ENCODE measurements at places on chromosomes 2 and 18.

DNA sequence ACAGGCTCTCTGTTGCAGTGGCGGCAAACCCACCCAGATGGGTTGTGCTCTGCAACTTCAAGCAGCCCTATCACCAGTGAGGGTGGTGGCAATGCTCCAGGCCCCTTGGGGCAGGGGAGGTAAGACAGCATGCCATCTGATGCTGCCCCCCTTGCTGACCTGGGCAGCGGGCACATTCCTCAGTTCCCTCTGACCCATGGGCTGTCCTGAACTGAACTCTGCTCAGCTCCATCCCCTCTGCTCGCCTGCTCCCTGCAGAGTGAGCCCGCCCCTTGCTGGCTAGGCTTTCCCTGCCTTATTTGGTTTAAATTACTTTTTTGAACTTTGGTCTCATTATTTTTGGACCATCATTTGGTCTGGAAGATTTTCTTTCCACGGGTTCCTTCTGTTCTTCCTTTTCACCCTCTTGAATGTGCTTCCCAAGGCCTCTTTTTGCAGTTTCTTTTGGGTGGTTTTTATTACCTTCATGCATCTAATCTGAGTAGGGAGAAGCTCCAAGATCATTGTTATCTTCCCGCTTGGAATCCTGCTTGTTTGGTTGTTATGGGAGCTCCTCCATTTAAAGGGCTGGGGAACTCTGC, 565.4 kb downstream of the TNS1 start:
- no peak for DNase-seq

GRCh38 chr2:239629926-239630617, 229.3 kb upstream of the HDAC4 start:
- DNase-seq: no peak

- DNase-seq: no peak
Measured at GRCh38 chr2:189880832-189881492, 96.7 kb downstream of the PMS1 start.

- no peak for DNase-seq
Measured at GRCh38 chr2:76599732-76600368, 889.1 kb upstream of the GCFC2 start.

DNA sequence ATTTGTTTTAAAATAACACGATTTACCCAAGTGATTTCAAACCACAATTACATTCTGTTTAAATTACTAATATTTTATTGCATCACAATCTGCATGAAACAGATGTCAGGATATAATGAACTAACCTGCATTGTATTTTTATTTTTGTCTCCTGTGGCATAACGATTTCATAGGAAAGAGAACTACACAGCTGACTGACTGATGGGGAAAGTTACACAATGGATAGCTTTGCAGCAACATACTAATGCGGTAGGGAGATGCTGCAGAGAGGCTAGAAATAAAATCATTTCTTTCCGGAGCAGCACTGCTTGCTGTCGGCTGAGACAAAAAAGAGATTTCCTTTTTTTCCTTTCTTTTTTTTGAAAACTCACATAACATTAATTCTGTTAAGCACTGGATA, 36.9 kb downstream of the SCN1A start:
- DNase-seq: no peak

- no peak for DNase-seq
Measured at GRCh38 chr2:173137610-173138009, 62.0 kb downstream of the MAP3K20 start.

DNA sequence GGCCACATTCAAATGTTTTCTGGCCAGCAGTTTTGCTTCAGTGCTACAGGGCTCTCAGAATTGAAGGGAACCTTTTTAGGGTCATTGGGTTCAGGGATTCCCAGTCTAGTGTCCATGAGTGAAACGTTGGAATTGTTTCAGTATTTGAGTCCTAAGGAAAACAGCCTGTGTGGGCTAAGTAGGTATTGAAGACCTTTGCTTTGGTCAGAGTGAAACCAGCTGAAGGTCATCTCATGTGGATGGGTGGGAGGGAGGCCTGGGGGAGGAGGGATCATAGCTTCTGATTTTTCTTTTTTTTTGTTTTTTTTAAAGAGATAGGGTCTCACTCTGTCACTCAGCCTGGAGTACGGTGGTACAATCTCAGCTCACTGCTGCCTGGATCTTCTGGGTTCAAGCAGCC, 20.2 kb downstream of the B3GNT2 start:
- no peak for DNase-seq

DNA sequence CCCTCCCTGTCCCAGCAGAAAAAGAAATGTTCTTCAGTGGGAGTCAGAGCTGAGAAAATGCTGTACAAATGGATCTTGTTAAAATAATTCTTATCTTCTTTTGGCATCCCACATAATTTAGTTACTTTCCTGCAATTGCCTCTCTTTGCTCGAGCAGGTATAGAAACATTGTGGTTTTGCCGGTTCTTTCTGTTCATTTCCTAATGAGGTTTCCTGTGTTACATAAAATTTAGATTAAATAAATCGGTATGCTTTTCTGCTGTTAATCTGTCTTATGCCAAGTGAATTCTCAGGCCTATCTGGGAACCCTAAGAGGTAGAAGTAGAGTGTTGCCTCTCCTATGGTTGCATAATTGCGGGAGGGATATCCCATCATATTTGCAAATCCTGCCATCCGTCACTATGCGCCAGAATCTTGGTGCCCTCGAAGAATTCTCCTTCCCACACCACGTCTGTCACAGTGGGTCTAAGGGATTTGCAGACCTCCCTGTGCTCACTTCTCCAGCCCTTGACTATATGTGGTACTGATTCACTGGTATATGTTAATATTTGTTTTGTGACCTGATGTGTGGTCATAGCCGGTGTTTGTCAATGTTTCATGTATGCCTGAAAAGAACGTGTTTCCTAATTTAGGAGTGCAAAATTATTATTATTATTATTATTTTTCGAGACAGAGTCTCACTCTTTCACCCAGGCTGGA, 12.2 kb upstream of the HDAC4 start:
- DNase-seq: no peak

DNA sequence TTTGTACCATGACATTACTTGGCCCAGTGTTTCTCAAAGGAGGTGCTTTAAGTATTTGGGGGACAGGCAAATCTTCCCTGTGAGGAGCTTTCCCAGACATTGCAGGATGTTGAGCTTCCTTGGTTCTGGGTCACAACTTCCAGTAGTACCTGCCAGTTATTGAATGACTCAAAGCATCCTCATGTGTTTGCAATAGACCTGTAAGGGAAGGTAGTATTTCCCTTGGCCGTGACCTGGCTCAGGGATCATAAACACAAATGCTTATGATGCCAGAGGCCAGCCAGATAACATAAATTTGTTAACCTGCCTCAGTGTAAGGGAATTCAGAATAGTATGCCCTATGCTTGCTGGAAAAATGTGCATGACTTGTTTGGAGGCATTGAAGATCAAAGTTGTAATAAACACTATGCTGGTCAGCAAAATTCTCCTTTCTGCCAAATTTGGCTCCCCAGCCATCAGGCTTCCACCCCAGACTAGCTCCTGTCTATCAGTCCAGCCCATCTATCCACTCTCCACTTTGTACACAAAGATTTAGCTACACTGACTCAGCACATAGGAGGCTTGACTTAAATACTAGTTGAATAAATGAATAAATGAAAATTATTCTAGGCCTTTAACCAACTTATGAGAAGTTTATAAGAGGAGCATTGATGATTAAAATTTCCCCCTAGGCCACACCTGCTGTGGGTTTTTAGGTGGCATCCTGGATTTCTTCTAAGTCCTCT, 102.0 kb upstream of the EFEMP1 start:
- DNase-seq: no peak

DNA sequence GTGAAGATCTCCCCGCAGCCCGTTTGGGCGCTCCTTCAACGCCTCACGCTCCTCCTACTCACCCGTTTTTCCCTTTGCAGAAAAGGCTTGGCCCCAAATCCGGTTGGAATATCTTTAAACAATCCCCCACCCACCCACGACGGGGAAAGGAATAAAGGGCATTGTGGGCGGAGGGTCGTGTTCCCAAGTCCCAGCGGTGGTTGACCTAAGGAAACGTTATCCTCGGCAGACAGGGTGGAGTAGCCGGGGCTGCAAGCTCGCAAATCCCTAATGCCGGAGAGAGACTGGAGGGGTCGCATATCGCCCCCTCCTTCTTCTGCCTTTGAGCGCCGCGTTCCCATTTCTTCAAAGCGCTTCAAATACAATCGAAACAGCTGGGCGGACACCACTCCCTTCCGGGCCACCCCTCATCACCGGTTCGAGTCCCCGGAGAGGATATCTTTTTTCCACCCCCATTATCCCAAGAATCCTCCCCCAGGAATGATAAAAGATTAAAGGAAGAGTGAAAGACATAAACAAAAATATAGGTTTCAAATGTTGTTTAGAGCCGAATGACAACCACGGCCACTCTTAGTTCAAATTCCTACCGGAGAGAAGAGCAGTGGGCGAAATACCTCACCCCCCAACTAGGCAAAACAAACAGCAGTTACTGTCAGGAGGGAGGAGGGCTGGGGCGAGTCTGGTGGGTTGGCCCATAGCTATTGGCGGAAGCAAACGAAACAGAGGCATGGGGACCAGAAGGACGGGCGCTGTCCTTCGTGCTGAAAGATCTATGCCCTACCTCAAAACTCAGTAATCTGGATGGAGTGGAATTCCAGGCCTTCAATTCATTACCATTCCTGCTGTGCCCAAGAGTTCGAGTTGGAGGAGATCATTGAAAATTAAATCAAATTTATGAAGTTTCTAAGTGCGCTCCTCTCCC, 2.8 kb upstream of the GAD1 start:
- no peak for DNase-seq

DNA sequence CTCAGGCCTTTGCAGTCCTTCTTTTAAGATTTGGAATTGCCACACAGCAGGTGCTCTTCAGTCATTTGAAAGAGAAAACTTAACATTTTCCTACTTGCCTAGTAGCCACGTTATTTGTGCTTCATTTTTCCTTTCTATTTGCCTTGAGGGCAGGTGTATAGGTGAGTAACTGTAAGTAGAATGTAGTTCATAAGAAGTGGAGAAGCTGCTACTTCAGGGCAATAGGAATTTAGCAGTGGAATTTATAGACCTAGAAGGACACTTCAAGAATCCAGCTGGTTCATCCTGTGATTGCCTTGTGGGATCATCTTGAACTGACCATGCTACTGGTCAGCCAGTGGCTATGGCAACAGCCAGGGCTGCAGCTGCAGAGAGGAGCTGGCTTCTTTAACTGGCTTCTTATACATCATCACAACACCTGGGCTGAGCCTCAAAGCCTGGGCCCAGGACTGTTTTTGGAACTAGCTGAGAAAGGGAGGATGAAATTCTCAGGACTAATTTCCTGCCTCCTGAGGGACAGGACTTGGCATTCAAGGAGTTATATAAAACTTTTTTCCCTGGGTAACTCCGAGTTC, 5.1 kb upstream of the LANCL1 start:
- no peak for DNase-seq

GRCh38 chr2:126719191-126719832, 63.4 kb downstream of the GYPC start:
- no peak for DNase-seq

DNA sequence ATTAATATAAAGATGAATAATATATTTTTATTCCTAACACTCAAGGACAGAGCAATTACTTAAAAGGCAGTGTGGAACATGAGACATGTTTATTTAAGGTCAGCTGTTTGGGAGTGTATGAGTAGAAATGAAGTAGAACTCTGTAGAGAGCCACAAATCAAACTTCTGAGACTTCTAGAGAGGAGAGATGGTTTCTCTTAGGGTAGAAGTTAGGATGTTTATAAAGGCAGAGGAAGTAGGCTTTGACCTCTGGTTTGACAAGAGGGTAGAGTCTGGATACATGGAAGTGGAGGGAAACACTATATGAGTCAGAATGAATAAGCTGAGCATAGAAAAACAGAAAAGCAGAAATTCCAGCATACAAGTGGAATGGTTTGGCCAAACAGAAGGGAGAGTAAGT, 262.1 kb upstream of the KLHL14 start:
- DNase-seq: no peak

DNA sequence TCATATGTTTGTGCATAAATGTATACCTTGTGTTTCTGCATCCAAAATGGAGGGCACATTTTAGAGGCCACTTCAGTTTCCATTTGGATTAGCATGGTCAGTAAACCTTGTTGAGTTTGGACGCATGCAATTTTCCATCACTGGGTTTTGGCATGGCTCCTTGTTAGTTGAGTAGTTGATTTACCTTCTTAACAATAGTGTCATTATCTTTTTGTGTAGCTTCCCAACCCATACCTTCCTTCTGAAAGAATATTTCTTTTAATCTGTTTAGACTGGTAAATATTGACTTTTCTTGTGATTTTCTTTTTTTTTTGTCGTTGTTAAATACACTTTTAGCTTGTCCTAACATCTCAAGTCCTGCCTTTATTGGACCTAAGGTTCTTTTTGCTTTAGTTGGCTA, 15.5 kb downstream of the RPIA start:
- DNase-seq: no peak

GRCh38 chr2:53941749-53942148, 29.0 kb downstream of the PSME4 start:
- no peak for DNase-seq

DNA sequence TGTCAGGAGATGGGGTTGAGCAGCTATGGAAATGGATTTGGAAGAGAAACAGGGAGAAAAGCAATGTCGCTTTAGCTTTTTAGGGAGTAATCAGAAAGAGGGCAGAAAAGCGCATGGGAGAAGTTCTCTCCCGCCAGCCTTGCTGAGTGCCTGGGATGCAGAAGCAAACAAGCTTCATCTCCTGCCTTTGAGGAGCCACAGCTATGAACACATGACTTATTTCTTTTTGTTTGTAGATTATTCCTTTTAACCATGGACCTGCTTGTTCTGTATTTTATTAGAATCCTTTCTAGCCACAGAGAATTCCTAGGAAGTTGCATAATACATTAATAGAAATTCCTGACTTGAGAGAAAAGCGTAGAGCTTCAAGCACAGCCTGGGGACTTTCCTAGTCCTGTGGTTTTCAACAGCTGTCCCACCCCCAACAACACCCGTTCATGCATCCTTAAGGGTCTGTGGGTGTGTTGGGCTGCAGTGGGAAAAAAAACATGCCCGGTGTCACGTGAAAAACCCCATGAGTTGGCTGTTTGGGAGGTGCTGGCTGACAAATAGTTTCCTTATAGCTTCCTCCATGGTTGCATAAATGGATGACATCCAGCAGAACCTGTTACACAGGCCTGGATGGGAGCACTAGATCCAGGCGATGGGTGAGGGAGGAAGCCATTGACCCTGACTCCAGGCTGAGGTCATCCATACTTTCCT, 14.9 kb downstream of the SLC9A4 start:
- no peak for DNase-seq

DNA sequence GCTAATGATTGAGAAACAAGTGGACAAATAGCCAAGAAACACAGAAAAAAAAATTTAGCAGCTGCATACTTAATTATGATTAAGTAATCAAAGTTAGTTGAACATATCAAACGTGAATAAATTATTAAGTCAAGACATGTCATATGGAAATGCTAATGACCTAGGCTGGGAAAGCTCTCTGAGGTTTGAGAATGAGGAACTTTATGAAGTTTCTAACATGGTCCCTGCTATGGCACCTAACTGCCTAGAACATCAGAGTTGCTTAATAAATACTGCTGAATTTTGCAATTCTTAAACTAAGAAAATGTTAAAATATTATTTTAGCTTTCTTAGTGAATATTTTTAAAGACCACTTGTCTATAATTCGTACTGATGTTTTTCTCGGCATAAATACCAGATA, 99.8 kb downstream of the AFF3 start:
- DNase-seq: no peak

DNA sequence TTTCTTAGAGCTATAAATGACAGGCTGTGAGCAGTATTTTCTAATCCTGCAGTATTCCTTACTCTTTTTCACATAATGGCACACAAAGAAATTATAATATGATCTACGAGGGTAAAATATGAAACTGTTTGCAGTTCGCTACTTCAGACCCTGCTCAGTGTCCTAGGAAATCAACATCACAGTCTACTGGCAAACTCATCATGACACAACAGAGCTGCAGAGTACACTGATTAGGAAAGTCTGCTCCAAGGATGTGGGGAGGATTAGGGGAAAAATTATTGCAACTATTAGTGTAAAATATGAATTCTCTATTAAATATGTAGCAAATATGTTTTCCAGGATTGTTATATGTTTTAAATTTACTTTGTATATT, 149.2 kb upstream of the REG3G start:
- no peak for DNase-seq
